ENCODE measurements at places on chromosomes 7 and 10.

DNA sequence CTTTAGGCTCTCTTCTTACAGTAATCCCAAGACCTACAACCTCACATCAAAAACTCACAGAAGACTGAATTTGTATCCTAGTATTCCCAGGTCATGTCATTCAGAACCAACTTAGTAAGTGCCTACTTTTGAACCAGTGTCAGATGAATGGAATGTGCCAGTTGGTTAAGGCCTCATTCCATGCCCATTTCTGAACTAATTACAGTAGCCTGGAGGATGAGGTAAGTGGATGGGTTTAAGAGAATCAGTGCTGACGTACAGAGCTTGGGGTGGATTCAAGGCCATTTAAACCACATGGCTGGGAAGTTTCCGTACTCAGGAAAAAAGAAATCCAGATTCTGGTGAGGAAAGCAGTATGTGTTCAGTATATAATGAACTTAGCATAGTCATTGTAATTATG, 21.9 kb upstream of the FOXP2 start:
- DNase-seq, result peak; percentile 54

- no peak for DNase-seq
Observed at GRCh38 chr10:7374795-7375194, 36.0 kb downstream of the SFMBT2 start.

GRCh38 chr10:3484306-3485056, 300.5 kb downstream of the KLF6 start:
- peak; percentile 88 for DNase-seq

- DNase-seq, result no peak
Observed at GRCh38 chr7:30093420-30093952, 41.3 kb upstream of the MTURN start.

DNA sequence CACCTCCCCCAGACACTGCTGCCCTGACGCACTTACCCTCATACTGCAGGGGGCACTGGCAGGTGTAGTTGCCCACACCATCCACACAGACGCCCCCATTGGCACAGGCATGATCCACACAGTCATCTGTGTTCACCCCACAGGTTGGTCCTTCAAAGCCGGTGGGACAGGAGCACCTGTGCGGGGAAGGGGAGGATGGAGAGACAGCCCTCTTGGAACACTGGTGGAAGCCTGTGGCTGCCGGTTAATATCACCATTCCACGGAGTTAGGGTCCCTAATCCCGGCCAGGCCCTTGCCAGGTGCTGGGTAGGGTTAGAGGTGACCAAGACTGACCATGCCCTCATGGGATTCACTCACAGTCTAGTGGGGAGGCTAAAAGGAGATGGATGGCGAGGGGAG, 171.8 kb downstream of the SLIT1 start:
- DNase-seq, result no peak

GRCh38 chr7:2261611-2262010, 19.6 kb downstream of the NUDT1 start:
- DNase-seq, result no peak

DNA sequence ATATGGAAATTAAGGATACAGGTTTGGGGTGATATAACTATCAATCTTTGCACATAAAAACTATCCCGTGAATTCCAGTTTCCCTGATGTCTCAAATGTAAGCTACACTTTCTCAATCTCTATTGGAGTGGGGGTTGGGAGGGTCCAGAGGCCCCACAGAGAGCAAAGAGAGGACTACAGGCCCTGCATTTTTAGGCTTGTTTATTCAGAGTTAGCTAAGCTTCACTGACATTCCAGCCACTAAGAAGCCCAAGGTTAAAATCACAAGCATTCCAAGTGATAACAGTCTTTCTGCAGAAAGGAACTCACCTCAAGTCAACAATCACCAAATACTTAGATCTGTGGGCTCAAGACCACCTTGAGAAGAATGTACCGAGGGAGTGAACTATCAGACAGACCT, 31.6 kb upstream of the LAMB1 start:
- DNase-seq, result no peak
